ENCODE measurements at places on chromosomes 11 and 22. TPM values are rescaled to one million over a fixed set of nuclear protein-coding genes. Genes with fewer than 3 reads are reported as not detected.

GRCh38 chr22:24905909-24906308 lies 40.6 kb downstream of the LHFPL7 start:
- no peaks in the 10 kb centered on the region for H3K4me1 ChIP-seq
- H3K27ac ChIP-seq: no peak overlapping the region
- no peaks in the 10 kb centered on the region for H3K27me3 ChIP-seq
- DNase-seq: no peak

DNA sequence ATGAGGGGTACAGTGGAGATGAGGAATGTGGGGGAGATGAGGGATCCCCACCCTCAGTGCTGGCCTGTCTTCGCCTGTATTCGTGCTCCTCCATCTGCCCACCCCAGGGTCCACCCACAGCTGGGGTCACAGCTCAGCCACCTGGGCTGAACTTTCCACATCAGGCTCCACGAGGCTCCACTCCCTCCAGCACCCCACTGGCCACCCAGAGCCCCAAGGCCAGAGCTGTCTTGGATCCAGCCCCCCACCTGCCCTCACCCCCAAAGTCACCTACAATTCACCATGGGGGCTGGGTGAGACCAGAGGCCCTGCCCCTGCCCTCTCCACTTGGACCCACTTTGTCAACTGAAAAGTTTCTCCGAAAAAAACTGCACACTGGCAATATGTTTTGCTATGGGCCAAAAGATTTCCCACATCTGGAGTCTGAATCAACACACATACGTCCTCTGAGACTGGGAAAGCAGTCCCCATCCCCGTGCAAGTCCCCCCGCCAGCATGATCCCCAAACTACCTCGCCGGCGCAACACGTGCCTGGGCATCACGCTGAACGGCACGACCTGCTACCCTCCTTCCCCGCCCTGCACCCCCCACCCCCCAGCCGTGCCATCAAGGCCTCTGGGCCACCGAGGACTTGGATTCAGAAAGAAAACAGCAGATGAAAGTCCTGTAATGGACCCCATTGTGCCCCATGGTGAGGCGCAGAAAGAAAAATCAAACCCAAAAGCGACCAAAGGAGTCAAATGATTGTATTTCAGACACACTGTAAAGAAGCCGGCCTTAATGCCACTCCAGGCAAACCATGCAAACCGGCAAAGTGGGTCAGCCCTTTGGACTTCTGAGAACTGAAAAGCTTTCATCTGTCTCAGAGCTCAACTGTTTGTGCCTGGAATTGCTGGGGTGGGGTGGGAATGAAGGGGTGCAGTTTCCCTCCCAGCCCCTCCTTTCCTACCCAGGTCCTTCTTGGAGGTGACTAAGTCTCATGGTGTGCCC lies 16.5 kb upstream of the GAL start:
- H3K27me3 ChIP-seq: no peaks in the 10 kb centered on the region
- no peak overlapping the region for H3K4me3 ChIP-seq
- no peak overlapping the region for H3K27ac ChIP-seq
- no peak for DNase-seq

DNA sequence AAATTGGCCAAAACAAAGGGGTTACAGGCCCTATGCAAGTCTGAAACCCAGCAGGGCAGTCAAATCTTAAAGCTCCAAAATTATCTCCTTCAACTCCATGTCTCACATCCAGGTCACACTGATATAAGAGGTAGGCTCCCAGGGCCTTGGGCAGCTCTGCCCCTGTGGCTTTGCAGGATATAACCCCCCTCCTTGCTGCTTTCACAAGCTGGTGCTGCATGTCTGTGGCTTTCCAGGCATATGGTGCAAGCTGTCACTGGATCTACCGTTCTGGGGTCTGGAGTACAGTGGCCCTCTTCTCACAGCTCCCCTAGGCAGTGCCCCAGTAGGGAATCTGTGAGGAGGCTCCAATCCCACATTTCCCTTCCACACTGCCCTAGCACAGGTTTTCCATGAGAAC lies 519.6 kb downstream of the ETS1 start:
- H3K4me1 ChIP-seq: peaks cover 16% of the 10 kb centered on the region
- DNase-seq: no peak
- no peaks in the 10 kb centered on the region for H3K27me3 ChIP-seq
- H3K4me3 ChIP-seq: no peak overlapping the region
- H3K27ac ChIP-seq: no peak overlapping the region

DNA sequence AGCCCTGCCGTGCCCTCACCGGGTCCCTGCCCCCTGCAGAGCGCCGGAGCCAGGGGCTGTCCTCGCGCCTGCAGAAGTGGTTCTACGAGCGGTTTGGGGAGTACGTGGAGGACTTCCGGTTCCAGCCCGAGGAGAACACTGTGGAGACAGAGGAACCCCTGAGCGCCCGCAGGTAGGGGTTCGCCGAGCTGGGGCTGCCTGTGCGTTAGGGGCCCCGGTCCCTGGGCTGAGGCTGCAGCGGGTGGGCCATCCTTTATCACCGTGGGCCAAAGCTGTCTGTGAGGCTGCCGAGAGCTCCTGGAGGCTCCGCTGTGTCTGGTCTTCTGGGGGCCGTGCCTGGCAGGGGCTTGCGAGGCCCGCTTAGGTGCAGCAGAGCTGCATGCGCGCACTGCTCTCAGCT lies 42.8 kb downstream of the GRAMD4 start:
- no peaks in the 10 kb centered on the region for H3K27me3 ChIP-seq
- H3K4me3 ChIP-seq: no peak overlapping the region
- no peak for DNase-seq
- H3K36me3 ChIP-seq: peaks cover 8% of the 10 kb centered on the region
- no peak overlapping the region for H3K27ac ChIP-seq

GRCh38 chr11:110061296-110061695 lies 31.9 kb upstream of the ZC3H12C start:
- H3K27ac ChIP-seq: no peak overlapping the region
- H3K4me3 ChIP-seq: no peak overlapping the region
- no peaks in the 10 kb centered on the region for H3K27me3 ChIP-seq
- no peaks in the 10 kb centered on the region for H3K4me1 ChIP-seq

Gene APOL5
- total RNA-seq: not detected

DNA sequence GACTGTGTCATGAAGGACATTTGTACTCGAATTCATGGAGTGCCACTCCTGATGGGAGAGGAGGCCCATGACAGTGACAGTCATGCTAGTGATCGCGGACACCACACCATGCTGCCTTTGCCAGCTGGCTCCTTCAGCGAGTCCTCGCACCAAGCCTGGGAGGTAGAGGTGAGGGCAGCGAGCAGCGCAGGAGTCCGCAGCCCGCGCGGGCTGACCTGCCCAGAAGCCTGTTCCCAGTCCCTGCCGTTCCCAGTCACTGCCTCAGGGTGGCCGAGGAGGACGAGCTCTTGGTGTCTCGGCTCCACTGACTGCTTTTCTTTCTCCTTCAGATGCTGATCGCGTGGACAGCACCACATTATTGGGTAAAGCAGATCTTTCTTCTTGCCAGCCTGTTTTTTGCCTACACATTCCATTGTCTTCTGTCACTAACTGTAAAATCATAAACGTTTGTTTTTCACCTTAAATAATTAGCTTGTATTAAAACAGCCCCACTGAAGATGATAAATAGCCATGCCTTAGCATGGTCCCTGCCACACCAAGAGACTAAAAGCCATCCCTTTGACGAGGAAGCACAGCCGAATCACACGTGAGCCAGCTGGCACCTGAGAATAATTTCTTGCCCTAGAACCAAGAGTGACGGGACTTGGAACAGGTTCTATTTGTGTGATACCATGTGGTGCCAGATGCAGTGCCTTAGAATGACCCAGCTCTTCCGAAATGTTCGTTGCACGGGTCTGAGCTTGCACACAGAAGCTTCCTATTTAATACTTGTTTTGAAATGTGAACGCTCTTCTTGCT lies 25.5 kb downstream of the FAM118A start:
- H3K36me3 ChIP-seq: peaks cover 17% of the 10 kb centered on the region
- peak overlapping the region; percentile 12 for H3K4me3 ChIP-seq
- no peak for DNase-seq
- H3K27me3 ChIP-seq: no peaks in the 10 kb centered on the region
- peaks cover 20% of the 10 kb centered on the region for H3K4me1 ChIP-seq

GRCh38 chr22:49532869-49533802 lies 294.5 kb downstream of the BRD1 start:
- no peak for DNase-seq
- no peaks in the 10 kb centered on the region for H3K27me3 ChIP-seq
- no peaks in the 10 kb centered on the region for H3K4me1 ChIP-seq
- no peaks in the 10 kb centered on the region for H3K36me3 ChIP-seq
- H3K4me3 ChIP-seq: no peak overlapping the region

- no peaks in the 10 kb centered on the region for H3K4me1 ChIP-seq
- H3K27ac ChIP-seq: no peak overlapping the region
- DNase-seq: no peak
- H3K4me3 ChIP-seq: no peak overlapping the region
- no peaks in the 10 kb centered on the region for H3K36me3 ChIP-seq
- no peaks in the 10 kb centered on the region for H3K27me3 ChIP-seq
These were observed 3.7 kb upstream of the HEPHL1 start for GRCh38 chr11:94017446-94017845.

Gene LGR4
- total RNA-seq: 48.6 TPM

- H3K27me3 ChIP-seq: no peaks in the 10 kb centered on the region
- no peaks in the 10 kb centered on the region for H3K4me1 ChIP-seq
- DNase-seq: no peak
- no peak overlapping the region for H3K27ac ChIP-seq
These were observed 553.5 kb downstream of the TBC1D22A start for GRCh38 chr22:47315862-47316419.

Gene KCTD21
- total RNA-seq: 13.7 TPM

Gene DERL3
- total RNA-seq: 2.5 TPM

GRCh38 chr11:123384116-123384515 lies 46.0 kb upstream of the GRAMD1B start:
- no peak overlapping the region for H3K27ac ChIP-seq
- H3K4me3 ChIP-seq: no peak overlapping the region
- no peaks in the 10 kb centered on the region for H3K36me3 ChIP-seq
- no peaks in the 10 kb centered on the region for H3K4me1 ChIP-seq

- H3K36me3 ChIP-seq: peaks cover 16% of the 10 kb centered on the region
- peaks cover 17% of the 10 kb centered on the region for H3K4me1 ChIP-seq
- H3K27me3 ChIP-seq: no peaks in the 10 kb centered on the region
- no peak overlapping the region for H3K4me3 ChIP-seq
- DNase-seq: no peak
- H3K27ac ChIP-seq: no peak overlapping the region
These were observed 2.1 kb downstream of the RCE1 start for GRCh38 chr11:66845143-66845875.

DNA sequence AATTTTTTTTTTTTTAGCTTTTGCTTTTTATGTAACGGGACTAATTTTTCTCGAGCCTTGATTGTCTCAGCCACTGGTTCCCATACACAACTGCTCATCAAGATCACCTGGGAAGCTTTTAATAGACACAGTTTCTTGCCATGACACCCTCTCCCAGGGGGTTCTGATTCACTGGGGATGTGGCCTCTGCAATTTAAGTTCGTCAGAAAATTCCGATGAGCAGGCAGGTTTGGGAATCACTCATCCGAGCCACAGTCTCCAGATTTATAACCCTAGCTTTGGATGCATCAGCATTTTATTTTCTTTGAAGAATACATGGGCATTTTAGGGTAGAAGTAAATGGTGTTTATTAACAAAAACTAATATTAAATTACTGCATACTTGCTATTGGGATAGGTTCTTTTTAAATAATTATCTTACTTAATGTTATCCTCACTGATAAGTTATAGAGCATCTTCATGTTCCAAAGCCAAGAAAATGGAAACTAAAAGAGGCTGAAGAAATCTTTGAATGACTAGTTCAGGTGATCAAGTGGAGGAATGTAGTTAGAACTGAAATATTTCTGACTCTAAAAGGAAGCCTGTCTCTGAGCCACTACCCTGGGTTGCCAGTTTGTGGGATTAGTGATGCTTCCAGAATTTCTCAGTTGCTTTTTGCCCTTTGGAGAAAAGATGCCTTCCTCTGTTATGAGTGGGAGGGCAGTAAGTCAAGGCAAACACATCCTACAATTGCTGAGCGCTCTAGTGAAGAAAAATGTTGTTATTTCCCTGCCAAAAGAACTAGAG lies 319.0 kb downstream of the DDX10 start:
- H3K4me1 ChIP-seq: peaks cover 14% of the 10 kb centered on the region
- DNase-seq: no peak
- no peak overlapping the region for H3K4me3 ChIP-seq
- H3K36me3 ChIP-seq: no peaks in the 10 kb centered on the region

GRCh38 chr11:45773786-45774655 lies 30.9 kb upstream of the SLC35C1 start:
- H3K36me3 ChIP-seq: no peaks in the 10 kb centered on the region
- H3K4me1 ChIP-seq: no peaks in the 10 kb centered on the region
- no peak for DNase-seq
- no peak overlapping the region for H3K4me3 ChIP-seq

DNA sequence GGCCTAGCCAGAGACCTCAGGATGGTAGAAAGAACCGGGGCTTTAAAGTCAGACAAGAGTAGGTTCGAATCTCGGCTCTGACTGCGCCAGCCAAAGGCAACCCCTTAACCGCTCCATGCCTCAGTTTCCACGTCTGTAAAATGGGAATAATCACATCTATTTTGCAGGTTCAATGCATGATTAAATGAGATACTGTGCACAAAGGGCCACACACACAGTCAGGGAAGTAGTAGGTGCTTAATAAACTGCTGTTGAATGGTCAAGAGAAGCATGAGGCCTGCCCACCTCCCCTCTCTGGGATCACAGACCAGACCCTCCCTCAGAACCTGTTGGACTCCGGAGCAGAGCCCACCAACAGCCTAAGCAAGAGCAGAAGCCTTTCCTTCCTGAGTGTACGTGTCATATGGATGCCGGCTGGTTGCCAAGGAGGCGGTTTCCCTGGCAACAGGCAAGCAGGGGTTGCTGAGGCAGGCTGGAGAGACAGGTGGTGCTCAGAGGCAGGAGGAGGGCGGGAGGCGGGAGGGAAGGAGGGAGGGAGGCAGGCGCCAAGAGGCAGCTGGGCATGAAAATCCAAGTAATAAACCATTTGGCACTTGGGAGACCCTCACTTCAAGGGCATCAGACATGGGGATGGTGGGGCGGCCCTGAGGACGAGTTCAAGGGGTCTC lies 43.9 kb downstream of the NFAM1 start:
- DNase-seq: no peak
- no peak overlapping the region for H3K27ac ChIP-seq
- H3K27me3 ChIP-seq: no peaks in the 10 kb centered on the region
- H3K4me1 ChIP-seq: no peaks in the 10 kb centered on the region
- no peaks in the 10 kb centered on the region for H3K36me3 ChIP-seq
- H3K4me3 ChIP-seq: no peak overlapping the region

- H3K27me3 ChIP-seq: no peaks in the 10 kb centered on the region
- no peak overlapping the region for H3K4me3 ChIP-seq
- DNase-seq: no peak
- H3K36me3 ChIP-seq: no peaks in the 10 kb centered on the region
- no peak overlapping the region for H3K27ac ChIP-seq
These were observed 73.0 kb upstream of the VPREB1 start for GRCh38 chr22:22171357-22172218.

Gene MS4A7
- 41.8 TPM for total RNA-seq

Gene GRIK4
- not detected for total RNA-seq

GRCh38 chr22:35230839-35231584 lies 26.3 kb upstream of the HMGXB4 start:
- H3K4me1 ChIP-seq: no peaks in the 10 kb centered on the region
- H3K27me3 ChIP-seq: no peaks in the 10 kb centered on the region
- no peak overlapping the region for H3K27ac ChIP-seq
- no peak overlapping the region for H3K4me3 ChIP-seq
- no peak for DNase-seq
- H3K36me3 ChIP-seq: no peaks in the 10 kb centered on the region

GRCh38 chr11:85766721-85767161 lies 44.2 kb downstream of the SYTL2 start:
- H3K4me3 ChIP-seq: no peak overlapping the region
- no peaks in the 10 kb centered on the region for H3K27me3 ChIP-seq
- no peak for DNase-seq
- no peaks in the 10 kb centered on the region for H3K4me1 ChIP-seq

All from thoracic aorta (tissue), 2 donors.